Tibial nerve (tissue), 4 donors: ENCODE measurements at places on chromosomes 12 and 14. TPM values are rescaled to one million over a fixed set of nuclear protein-coding genes. Genes with fewer than 3 reads are reported as not detected.

DNA sequence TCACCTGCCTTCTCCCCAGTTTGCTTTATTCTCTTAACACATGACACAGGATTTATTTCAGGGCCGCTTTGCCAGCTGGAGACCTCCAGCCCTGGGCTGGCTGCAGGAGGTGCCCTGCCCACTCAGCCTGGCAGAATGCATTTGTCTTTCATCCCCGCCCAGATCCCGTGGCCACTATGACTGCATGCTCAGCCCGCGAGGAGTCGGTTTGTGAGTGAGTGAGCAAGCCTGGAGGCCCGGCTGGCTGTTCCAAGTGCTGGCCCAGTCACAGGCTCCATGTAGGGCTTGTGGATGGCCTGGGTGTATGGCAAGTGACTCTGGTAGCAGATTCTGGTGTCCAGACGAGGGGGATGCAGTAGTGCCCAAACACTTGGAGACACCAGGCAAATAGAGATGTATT, 2.1 kb downstream of the TDP1 start:
- no peak for DNase-seq

GRCh38 chr12:64258576-64258975, 36.5 kb upstream of the KICS2 start:
- DNase-seq, result no peak

GRCh38 chr14:55274146-55274545, 2.9 kb downstream of the FBXO34 start:
- DNase-seq, result no peak

DNA sequence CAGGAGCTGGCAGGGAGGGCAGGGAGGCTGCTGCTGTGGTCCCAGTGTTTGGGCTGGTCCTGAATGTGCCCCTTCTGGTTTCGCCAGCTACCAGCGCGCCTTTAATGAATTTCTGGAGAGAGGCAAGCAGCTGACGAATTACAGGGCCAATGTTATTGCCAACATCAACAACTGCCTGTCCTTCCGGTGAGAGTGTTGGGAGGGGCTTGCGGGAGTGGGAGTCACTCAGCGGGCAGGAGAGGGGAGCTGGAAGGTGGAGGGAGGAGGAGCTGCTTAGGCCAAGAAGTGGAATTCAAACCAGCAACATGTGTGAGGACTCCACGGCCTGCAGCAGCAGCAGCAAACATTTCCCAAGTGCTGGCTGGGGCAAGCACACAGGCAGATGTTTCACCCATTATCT, 7.7 kb downstream of the TNFAIP2 start:
- no peak for DNase-seq

The TCL1B gene
- not detected for total RNA-seq

- DNase-seq, result no peak
Measured at GRCh38 chr14:68932231-68932630, 46.9 kb downstream of the ACTN1 start.

The CDKL1 gene
- 22.5 TPM for total RNA-seq

DNA sequence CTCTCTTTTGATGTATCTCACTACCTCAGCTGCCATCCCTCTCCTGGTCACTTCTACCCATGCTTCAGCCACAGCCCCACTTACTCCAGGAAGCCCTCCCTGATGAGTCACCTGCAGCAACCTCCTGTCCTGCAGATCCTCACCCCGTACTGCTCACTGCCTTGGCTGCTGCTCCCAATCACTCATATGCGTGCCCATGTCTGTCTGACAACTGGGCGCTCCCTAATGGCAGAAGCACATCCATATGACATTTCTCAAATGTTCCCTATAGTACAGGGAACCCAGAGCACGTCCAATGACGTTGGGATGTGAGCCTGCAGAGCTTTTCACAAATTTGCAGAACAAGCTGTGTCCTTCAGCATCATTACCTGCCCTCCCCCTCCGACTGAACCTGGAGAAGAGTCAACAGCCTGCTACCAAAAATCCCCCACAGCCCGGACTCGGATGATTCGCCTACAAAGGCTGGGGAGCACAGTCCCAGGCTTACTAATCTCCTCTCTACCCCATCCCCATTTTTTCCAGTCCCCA, 90.0 kb downstream of the SINHCAF start:
- no peak for DNase-seq

DNA sequence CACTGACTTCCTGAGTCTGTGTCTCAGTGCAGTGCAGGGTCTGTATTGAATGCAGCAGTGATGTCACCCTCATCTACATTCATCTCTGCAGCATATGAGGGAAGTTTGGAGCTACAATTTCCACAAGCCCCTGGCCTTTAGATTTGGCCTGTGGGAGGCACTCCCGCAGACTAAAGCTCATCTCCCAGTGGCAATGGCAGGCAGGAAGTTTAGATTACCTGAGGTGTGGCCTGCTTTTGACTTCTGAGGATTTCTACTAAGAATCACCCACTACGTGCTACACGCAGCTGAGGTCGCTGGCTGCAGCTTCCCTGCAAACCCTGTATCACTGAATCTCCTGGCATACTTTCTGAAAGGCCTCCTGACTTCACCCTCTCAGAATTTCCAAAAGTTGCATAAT, 202.2 kb upstream of the PRKD1 start:
- DNase-seq, result no peak

GRCh38 chr14:106837870-106838269, 1311.5 kb downstream of the TMEM121 start:
- no peak for DNase-seq

DNA sequence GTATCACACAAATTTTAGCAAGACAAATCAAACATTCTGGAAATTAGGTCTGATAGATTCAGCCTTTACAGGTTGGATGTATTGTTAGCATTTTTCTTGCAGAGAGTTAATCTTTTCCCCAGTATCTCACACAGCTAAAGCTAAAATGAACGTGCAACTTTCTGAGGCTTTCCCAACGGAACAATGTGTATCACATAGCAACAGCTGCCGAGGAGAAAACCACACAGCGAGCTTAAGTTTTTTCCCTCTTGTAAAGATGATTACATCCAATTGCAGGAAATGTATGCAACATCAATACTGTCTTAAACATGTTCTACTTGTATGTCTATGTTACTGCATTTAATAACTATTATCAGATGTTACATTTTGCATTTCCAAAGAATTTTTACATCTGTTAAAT, 182.2 kb downstream of the CCDC59 start:
- no peak for DNase-seq

The IQSEC3 gene
- 6.5 TPM for total RNA-seq

DNA sequence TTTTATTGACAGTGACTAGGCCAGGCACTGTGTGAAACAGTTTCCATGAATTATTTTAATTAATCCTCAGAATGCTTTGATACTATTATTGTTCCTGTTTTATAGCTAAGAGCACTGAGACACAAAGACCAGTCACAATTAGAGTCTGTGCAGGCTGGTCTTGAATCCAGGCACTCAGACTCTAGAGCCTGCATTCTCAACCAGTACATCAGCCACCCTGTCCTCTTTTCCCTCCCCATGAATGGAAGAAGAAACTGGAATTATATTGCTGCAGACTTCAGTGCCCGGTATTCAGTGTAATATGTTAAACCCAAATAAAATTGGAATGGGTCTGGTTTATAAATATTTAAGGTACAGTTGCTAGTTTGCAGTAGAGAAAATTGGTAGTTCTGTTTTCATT, 303.0 kb upstream of the RGS6 start:
- no peak for DNase-seq

DNA sequence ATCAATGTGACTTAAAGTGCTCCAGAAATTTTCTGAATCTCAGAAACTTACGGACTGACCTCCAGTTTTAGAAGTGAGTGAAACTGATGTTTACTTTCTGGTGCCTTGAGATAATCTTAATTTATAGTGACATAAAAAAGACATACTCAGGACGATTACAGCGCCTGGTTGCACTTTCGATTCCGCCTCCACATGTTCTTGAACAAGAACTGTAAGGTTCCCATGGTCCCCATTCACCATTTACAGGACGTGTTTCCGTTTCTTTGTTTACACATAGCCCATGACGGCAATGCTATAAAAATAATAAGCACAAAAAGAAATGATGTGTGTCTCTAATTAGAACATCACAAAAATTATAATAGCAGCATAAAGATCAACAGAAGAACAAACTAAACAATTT, 98.2 kb downstream of the ADAMTS20 start:
- DNase-seq, result no peak

DNA sequence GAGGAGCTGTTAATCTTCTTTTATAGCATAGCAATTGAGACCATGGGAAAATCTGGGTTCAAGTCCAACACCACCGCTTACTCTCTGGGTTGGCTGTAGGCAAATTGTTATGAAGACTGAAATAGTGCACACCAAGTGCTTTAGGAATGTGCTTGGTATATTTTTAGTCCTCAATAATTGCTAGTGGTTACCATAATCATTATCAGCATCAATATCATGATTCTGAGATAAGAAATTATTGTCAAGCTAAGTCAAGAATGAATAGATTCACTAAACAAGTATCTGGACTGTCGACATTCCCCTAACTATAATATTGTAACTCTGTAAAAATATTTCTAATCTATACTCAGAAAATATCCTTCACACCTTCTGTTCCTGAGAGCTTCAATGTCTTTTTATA, 48.5 kb downstream of the ANO4 start:
- no peak for DNase-seq

- peak; percentile 15 for DNase-seq
Measured at GRCh38 chr12:47652521-47653234, 53.2 kb downstream of the RPAP3 start.

DNA sequence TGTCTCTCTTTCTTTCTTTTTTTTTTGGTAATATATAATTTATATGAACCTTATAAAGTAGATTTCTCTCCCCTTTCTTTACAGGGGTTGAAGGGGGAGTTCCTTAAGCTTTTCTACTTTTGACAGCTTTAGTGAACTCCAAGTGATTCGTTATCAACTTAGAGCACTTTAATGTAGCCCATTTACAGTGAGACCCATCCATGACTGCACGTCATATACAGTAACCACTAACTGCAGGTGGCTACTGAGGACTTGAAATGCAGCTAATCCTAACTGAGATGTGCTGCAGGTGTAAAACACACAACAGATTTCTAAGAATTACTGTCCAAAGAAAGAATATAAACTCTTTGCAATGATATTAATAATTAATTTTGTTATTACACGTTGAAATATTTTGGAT, 582 bp downstream of the LRRIQ1 start:
- DNase-seq, result no peak

The PRH2 gene
- total RNA-seq, result not detected

The TSPAN9 gene
- 29.3 TPM for total RNA-seq

The TMEM117 gene
- 16.9 TPM for total RNA-seq

DNA sequence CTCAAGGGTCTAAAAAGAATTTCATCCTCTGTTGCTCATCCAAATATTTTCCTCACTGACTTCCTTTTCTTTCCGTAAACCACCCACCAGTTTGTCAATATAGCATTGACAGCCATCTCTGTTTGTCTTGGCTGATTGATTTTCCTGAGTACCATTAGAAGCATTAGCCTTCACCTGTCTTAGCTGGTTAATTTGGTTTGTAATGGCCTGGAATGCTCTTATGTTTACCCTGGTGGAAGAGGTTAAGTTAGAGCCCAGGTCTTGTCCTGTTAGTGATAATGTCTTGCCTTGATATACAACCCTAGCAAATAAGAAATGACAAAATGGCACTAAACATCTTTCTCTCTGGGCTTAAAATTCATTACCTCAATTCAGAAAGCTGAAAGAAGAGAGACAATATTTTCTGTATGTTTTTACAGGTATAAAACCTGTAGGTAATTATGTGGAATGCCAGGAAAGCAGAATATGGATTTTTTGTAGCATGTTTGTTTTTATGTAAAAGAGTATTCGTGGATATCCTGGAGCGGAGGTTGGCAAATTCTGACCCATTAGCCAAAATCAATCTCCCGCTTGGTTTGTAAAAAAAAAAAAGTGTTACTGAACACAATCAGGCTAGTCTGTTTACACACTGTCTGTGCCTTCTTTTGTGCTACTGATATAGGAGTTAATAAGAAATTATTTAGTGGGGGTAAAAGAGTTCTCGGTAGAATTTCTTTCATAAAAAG, 224.4 kb upstream of the DAAM1 start:
- no peak for DNase-seq

- no peak for DNase-seq
Measured at GRCh38 chr12:52385226-52385702, at the start of gene KRT84. Gene KRT84, minus strand, starts transcription at chr12:52385652. Its CDS starts 67 bp downstream, at chr12:52385585.

- peak; percentile 35 for DNase-seq
Measured at GRCh38 chr12:85424581-85425348, 144.7 kb downstream of the ALX1 start.

DNA sequence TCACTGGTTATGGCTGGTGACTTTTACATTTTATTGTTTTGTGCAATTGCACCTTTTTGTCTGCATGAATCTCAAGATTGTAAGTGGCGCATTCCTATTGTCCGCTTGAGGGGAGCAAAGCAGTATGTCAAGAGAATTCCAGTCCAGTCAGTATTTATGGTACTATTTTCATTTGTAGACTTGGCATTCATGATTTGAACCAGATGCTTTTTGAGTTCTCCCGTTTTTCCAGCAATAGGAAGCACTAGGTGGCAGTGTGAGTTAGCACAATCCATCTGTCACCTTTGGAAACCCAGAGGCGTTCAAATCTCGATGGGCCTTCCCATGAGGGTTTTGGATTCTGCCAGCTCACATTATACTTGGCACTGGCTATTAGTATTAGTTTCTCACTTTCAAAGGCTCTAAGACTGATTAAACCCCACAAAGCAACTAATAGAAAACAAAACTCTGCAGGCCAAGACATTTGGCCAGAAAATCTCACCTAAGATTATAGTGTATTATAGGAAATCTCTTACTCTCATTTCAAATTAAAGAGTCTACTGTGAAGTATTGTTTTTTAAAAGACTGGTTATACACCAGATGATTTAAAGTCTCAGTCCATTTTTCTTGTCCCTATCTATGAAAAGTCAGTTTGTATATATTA, 2.2 kb downstream of the DACT1 start:
- DNase-seq, result peak; percentile 74

DNA sequence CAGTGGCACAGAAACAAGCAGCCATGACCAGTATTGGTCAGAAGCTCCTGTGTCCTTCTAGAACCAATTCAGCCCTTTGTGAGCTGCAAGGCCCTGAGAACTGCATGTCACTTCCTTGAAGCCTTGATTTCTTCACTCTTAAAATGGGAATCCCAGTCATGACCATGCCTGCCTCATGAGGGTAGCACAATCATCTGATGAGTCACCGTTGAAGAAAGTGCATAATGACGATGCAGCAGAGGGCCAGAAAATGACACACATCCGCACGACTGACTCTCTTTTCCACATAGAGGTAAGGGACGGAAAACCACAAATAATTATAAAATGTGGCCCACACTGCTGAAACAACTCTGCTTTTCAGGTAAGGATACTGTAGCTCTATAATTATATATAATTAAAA, 777.4 kb downstream of the BCL11B start:
- DNase-seq, result no peak

DNA sequence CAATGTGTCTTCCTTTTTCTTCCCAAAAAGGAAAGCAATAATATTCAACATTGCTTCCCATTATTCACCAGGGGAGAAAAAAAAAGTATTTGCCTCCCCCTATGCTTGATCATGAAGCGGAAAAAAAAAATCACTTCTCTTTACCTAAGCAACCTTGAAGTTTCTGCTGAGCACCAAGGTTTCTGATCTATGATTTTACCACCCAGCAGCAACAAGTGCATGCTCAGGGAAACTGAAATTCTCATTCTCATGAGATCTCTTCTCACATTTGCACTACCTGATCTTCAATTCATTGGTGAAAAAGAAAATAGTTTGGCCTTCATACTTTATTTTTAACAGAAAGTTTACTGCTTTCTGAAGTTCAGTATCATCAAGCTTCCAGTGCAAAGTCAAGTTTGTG, 125.8 kb downstream of the ARMH4 start:
- no peak for DNase-seq
